ENCODE measurements at places on chromosomes 12 and 14. TPM values are rescaled to one million over a fixed set of nuclear protein-coding genes. Genes with fewer than 3 reads are reported as not detected.

Gene NOVA1
- total RNA-seq: not detected

Gene DLK1
- total RNA-seq: not detected

Gene HOXC6
- 10.9 TPM for total RNA-seq

Gene SCN8A
- 1.1 TPM for total RNA-seq

Gene SYCP3
- 0.50 TPM for total RNA-seq

Gene LMO3
- total RNA-seq: not detected

Gene GDF3
- not detected for total RNA-seq

Gene EPYC
- not detected for total RNA-seq

Gene IL22
- not detected for total RNA-seq

Gene C12orf50
- not detected for total RNA-seq

Gene INHBC
- total RNA-seq: 0.14 TPM

Gene PLCZ1
- total RNA-seq: 0.67 TPM

Gene TAS2R42
- total RNA-seq: not detected

Gene OTX2
- not detected for total RNA-seq

Gene RNASE2
- not detected for total RNA-seq

Gene STAB2
- under 0.01 TPM for total RNA-seq

Gene AMHR2
- not detected for total RNA-seq

Gene ARHGAP9
- 1.4 TPM for total RNA-seq

Gene IQSEC3
- total RNA-seq: not detected

Gene ENDOU
- total RNA-seq: not detected

Gene AVPR1A
- under 0.01 TPM for total RNA-seq

Gene SLC15A4
- total RNA-seq: 27.3 TPM

Gene CIPC
- 30.2 TPM for total RNA-seq

Gene KLRK1
- not detected for total RNA-seq

Gene TAS2R8
- 0.50 TPM for total RNA-seq

Gene BATF
- not detected for total RNA-seq

Gene PWP1
- 61.0 TPM for total RNA-seq

Gene SSTR1
- not detected for total RNA-seq

Gene PAH
- not detected for total RNA-seq

Gene SRGAP1
- 14.3 TPM for total RNA-seq

Gene TRPV4
- 1.0 TPM for total RNA-seq

Gene BICDL1
- 12.7 TPM for total RNA-seq

Gene POTEG
- not detected for total RNA-seq

Gene DDX11
- total RNA-seq: 61.2 TPM

Gene ARF3
- 87.9 TPM for total RNA-seq

Gene XRCC3
- total RNA-seq: 5.2 TPM

Gene TSPAN19
- 0.24 TPM for total RNA-seq

Gene PZP
- not detected for total RNA-seq

Gene ATP23
- total RNA-seq: 2.8 TPM

Gene TEX52
- not detected for total RNA-seq

Gene PLEKHD1
- not detected for total RNA-seq

Gene XPOT
- total RNA-seq: 129 TPM

Gene SGPP1
- total RNA-seq: 55.2 TPM

Gene TOMM20L
- not detected for total RNA-seq

Gene RBP5
- total RNA-seq: not detected

Gene LALBA
- total RNA-seq: not detected

Gene TSPAN9
- total RNA-seq: 29.2 TPM

Gene KLRF1
- total RNA-seq: not detected

Gene FNTB
- 9.7 TPM for total RNA-seq

Gene RDH5
- total RNA-seq: 4.4 TPM

All from mammary epithelial cell (primary cell).